Left ventricle myocardium inferior (tissue), 1 donor: ENCODE measurements at places on chromosomes 11 and 22. TPM values are rescaled to one million over a fixed set of nuclear protein-coding genes. Genes with fewer than 3 reads are reported as not detected.
A peak's percentile ranks its signal among the peaks of the same experiment; 100 is the strongest.

P2RX6 gene
- total RNA-seq, result 3.5 TPM

PDE2A gene
- total RNA-seq, result 19.6 TPM

EMID1 gene
- 0.74 TPM for total RNA-seq

CNTN5 gene
- 0.36 TPM for total RNA-seq

OPCML gene
- 0.63 TPM for total RNA-seq

TMPRSS4 gene
- total RNA-seq, result 0.30 TPM

PTGDR2 gene
- 2.3 TPM for total RNA-seq

GRCh38 chr22:47000888-47001287 lies 238.4 kb downstream of the TBC1D22A start:
- H3K27ac ChIP-seq, result no peak overlapping the region
- peaks cover 21% of the 10 kb centered on the region for H3K4me1 ChIP-seq
- H3K36me3 ChIP-seq, result peaks cover 7% of the 10 kb centered on the region
- H3K4me3 ChIP-seq, result no peak overlapping the region

GRCh38 chr22:17912945-17913721 lies 111.2 kb downstream of the MICAL3 start:
- H3K27me3 ChIP-seq, result no peaks in the 10 kb centered on the region
- no peak overlapping the region for H3K4me3 ChIP-seq
- no peaks in the 10 kb centered on the region for H3K36me3 ChIP-seq
- DNase-seq, result no peak
- H3K4me1 ChIP-seq, result peaks cover 99% of the 10 kb centered on the region
- H3K27ac ChIP-seq, result peak overlapping the region; percentile 95

GDPD4 gene
- not detected for total RNA-seq

GRCh38 chr22:41550952-41551491 lies 6.8 kb upstream of the POLR3H start:
- no peak for DNase-seq
- no peaks in the 10 kb centered on the region for H3K27me3 ChIP-seq
- peaks cover 16% of the 10 kb centered on the region for H3K4me1 ChIP-seq
- no peak overlapping the region for H3K27ac ChIP-seq
- no peaks in the 10 kb centered on the region for H3K36me3 ChIP-seq

DNA sequence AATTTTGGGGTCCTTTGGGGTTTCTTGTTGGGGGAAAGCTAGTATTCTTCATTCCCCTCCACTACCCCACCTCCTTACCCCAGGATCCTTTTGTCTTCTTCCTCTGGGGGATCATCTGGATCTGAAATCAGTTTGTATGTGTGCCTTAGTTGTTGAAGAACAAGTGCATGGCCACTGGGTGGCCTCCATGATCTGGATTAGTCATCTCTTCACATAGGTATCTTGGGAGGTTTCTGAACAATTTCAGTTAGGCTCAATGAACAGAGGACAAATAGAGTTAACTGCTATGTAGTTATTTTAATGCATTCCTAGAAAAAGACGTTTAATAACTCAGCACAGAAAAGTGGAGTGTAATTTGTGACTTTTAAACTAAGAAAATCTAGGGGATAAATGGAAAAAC lies 7.1 kb upstream of the VWA5A start:
- no peak for DNase-seq
- no peaks in the 10 kb centered on the region for H3K4me1 ChIP-seq
- H3K36me3 ChIP-seq, result no peaks in the 10 kb centered on the region

- H3K36me3 ChIP-seq, result no peaks in the 10 kb centered on the region
- peaks cover 65% of the 10 kb centered on the region for H3K4me1 ChIP-seq
- no peaks in the 10 kb centered on the region for H3K27me3 ChIP-seq
Observed at GRCh38 chr22:40612291-40612751, 24.2 kb downstream of the MRTFA start.

MICAL2 gene
- 85.0 TPM for total RNA-seq

OR52I1 gene
- not detected for total RNA-seq
